Stimulated activated CD8-positive, alpha-beta memory T cell treated with anti-CD3 and anti-CD28 coated beads, Interleukin-15, amount 100 ng/mL, for 48 hours (primary cell): ENCODE measurements at places on chromosomes 1 and 21.

DNA sequence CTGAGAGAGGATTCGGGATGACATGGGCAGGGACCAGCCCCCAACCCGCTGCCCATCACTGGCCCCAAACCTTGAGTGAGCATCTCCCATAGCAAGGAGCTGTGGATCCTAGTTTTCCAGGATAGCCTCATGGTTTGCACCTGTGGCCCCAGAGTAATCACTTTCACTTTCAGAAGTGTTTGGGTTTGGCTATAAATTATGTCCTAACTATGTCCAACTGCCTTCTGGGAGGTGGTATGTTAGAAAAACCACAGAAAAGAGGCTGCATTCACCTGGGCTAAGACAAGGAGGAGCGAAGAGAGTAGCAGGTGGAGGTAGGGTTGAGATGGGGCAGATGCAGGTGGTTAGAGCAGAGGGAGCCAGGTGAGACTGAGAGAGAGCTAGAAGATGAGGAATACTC is 19.4 kb upstream of the CLIC6 start:
- DNase-seq: no peak

DNA sequence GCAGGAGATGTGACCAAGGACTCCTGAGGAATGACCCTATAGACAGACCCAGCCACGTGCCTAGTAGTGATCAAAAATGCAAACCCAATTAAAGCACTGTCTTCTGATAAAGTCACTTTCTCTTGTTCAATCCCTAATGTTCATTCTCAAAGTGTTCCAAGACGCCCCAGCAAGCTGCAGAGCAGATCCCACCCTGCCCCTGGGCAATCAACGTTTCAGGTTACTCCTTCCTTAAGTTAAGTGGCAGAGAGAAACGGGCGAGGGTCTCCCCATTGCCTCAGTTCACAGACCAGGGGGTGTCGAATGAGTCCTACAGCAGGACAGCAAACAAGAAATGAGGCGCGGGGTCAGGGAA is 699 bp upstream of the RGS2 start:
- no peak for DNase-seq

DNA sequence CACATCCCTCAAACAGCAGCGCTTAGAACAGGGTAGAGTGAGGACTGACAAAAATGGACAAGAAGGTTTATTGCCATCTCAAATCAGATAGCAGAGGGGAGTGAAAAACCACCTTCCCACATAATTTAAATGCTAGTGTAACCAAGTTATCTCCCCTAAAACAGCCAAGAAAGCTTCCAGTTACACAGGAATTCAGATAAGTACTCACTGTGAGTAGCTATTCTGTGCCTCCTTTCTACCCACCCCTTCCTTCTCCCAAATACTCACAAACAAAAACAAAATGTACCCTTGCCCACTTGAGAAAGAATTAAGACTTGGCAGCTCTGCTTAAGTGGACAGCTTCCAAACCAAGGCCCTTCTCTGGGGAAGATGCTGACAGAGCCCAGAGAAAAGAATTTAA is 9.1 kb downstream of the OTUD7B start:
- no peak for DNase-seq

- no peak for DNase-seq
These were observed 1120.2 kb upstream of the TMPRSS15 start for GRCh38 chr21:19523746-19524145.

GRCh38 chr1:63408331-63408730 is 40.9 kb downstream of the ALG6 start:
- DNase-seq: no peak

DNA sequence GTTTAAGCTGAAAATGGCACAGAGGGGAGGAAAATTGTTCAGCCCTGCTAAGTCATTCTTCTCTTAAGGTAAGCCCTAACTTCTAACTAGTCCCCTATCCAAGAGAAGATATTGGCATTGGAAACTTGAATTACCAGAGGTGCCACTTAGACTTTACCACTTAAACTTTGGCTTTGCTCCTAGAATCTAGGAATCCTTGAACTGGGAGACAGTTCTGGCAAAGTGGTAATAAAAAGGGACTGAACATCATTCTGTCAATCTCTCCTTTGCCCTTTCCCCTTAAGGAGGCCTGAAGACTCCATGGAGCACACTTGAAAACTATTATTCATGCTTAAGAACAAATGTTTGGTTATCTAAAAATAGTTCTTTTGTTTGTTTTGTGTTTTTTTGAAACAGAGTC is 8.4 kb downstream of the ATP1A4 start:
- DNase-seq: no peak

GRCh38 chr1:22133247-22133930 is 9.5 kb downstream of the WNT4 start:
- no peak for DNase-seq

DNA sequence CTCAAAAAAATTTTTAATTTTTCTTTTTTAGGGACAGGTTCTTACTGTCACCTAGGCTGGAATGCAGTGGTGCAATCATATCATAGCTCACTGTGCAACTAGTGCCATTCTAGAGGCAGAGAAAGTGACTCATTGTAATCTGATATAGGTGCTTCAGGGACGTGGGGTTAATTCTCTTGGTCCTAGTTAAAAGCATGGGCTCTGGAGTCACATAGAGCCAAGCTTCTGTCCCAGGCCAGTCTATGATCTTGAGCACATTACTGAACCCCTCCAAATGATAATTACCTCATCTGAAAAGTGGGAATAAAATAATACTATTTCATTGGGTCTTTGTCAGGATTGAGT is 1.1 kb upstream of the ADIPOR1 start:
- no peak for DNase-seq
